ENCODE measurements at places on chromosomes 16 and 17. TPM values are rescaled to one million over a fixed set of nuclear protein-coding genes. Genes with fewer than 3 reads are reported as not detected.

The KRTAP2-3 gene
- not detected for total RNA-seq

The ZSCAN10 gene
- total RNA-seq, result not detected

The CAVIN1 gene
- total RNA-seq, result 0.64 TPM

The KAT7 gene
- total RNA-seq, result 85.8 TPM

The HBZ gene
- not detected for total RNA-seq

The KRT31 gene
- not detected for total RNA-seq

- H3K4me3 ChIP-seq, result no peak overlapping the region
- DNase-seq, result no peak
- H3K4me1 ChIP-seq, result peaks cover 8% of the 10 kb centered on the region
- no peak overlapping the region for H3K27ac ChIP-seq
These were observed 53.8 kb downstream of the MYO18A start for GRCh38 chr17:29126268-29126930.

- no peaks in the 10 kb centered on the region for H3K36me3 ChIP-seq
- DNase-seq, result no peak
- H3K27ac ChIP-seq, result no peak overlapping the region
- H3K4me1 ChIP-seq, result peaks cover 7% of the 10 kb centered on the region
- H3K27me3 ChIP-seq, result no peaks in the 10 kb centered on the region
These were observed 16.2 kb downstream of the KRABD2 start for GRCh38 chr17:8360260-8360659.

GRCh38 chr17:77032929-77033328 lies 107.8 kb upstream of the SEC14L1 start:
- no peak overlapping the region for H3K4me3 ChIP-seq
- H3K36me3 ChIP-seq, result no peaks in the 10 kb centered on the region
- H3K27ac ChIP-seq, result no peak overlapping the region
- no peaks in the 10 kb centered on the region for H3K4me1 ChIP-seq
- no peak for DNase-seq

DNA sequence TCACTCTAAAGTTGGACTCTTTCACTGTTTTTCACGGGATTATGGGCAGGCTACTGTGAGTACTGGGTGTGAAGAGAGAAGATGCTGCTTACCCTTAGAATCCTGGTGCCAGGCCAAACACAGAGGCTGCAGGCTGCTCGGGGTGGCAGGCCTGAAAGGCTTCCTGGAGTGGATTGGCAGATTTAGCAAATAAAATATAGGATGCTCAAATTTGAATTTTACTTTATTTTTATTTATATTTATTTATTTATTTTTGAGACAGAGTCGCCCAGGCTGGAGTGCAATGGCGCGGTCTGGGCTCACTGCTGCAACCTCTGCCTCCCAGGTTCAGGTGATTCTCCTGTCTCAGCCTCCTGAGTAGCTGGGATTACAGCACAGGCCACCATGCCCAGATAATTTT lies 14.9 kb upstream of the STAC2 start:
- H3K36me3 ChIP-seq, result no peaks in the 10 kb centered on the region
- H3K27ac ChIP-seq, result no peak overlapping the region
- H3K27me3 ChIP-seq, result no peaks in the 10 kb centered on the region
- DNase-seq, result no peak

- no peaks in the 10 kb centered on the region for H3K27me3 ChIP-seq
- H3K27ac ChIP-seq, result no peak overlapping the region
- no peaks in the 10 kb centered on the region for H3K36me3 ChIP-seq
- no peak for DNase-seq
These were observed 9.9 kb downstream of the ABR start for GRCh38 chr17:1169929-1170312.

GRCh38 chr17:80632046-80632581 lies 87.5 kb downstream of the RPTOR start:
- no peak for DNase-seq
- peaks cover 17% of the 10 kb centered on the region for H3K4me1 ChIP-seq
- H3K27ac ChIP-seq, result no peak overlapping the region
- no peak overlapping the region for H3K4me3 ChIP-seq
- H3K27me3 ChIP-seq, result no peaks in the 10 kb centered on the region

Data from activated naive CD4-positive, alpha-beta T cell treated with anti-CD3 and anti-CD28 coated beads for 36 hours (primary cell).